ENCODE measurements at places on chromosomes 5 and 9.

- DNase-seq: no peak
Measured at GRCh38 chr5:32421075-32421474, 23.5 kb downstream of the ZFR start.

DNA sequence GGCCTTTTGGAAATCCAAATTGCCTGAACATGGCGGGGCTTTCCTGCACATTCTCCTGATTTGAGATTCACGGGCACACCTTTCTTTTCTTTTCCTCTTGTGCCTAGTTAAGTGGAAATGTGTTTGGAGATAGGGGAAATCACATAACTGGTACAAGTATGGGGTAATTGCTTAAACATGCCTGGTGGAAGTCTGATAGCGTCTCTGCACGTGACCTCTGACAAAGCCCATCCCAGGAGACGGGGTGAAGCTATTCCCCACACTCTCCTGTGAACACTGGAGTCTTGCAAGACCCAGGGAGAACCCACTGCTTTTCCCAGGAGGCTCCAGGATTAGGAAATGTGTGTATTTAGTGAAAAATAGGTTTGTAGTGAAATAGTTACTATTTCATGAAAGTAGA is 2.9 kb upstream of the REEP2 start:
- no peak for DNase-seq

- peak; percentile 1 for DNase-seq
Measured at GRCh38 chr5:133709209-133709725, 96.9 kb upstream of the FSTL4 start.

GRCh38 chr5:138951091-138951985 is 76.2 kb upstream of the LRRTM2 start:
- DNase-seq: no peak

DNA sequence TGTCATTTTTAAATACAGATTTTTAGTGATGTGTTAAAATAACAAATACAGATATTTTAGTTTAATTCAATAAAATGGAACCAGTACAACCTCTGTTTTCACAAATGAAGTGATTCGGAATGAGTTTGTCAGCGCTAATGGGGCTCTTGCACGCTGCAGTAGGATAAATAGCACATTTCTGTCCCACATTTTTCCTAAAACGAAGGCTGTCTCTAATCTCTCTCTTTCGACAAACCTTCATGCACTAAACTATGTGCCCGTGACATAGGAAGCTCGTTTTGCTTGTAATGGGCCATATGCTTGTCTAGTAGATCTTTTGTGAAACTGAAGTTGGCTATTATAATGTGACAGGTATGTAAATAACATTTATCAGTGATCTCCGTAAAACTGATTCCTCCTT is 100.5 kb downstream of the INIP start:
- no peak for DNase-seq

GRCh38 chr5:166377756-166378155 is 1913.7 kb upstream of the WWC1 start:
- DNase-seq: no peak

DNA sequence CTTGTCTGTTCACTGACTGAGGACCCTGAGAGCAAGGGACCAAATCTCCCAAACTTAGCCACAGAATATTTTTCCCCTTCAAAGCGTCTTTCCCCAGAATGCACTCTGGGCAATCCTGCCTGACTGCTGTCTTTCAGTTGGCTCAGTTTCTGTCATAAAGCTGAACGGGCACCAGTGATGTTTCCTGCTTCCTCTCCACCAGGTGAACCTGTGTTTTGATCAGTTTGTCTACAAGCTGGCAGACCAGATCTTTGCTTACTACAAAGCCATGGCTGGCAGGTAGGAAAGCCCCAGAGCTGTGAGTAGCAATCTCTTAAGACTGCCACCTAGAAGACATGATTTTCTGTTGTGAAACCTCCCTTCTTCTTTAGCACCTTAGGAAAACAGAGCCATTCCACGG is 61.8 kb downstream of the CYFIP2 start:
- DNase-seq: no peak

GRCh38 chr9:132301521-132301920 is 53.3 kb downstream of the SETX start:
- DNase-seq: peak; percentile 13

- DNase-seq: no peak
Measured at GRCh38 chr5:112586596-112587062, 151.1 kb upstream of the APC start.

- peak; percentile 38 for DNase-seq
Measured at GRCh38 chr5:134574521-134574920, 49.1 kb downstream of the JADE2 start.

DNA sequence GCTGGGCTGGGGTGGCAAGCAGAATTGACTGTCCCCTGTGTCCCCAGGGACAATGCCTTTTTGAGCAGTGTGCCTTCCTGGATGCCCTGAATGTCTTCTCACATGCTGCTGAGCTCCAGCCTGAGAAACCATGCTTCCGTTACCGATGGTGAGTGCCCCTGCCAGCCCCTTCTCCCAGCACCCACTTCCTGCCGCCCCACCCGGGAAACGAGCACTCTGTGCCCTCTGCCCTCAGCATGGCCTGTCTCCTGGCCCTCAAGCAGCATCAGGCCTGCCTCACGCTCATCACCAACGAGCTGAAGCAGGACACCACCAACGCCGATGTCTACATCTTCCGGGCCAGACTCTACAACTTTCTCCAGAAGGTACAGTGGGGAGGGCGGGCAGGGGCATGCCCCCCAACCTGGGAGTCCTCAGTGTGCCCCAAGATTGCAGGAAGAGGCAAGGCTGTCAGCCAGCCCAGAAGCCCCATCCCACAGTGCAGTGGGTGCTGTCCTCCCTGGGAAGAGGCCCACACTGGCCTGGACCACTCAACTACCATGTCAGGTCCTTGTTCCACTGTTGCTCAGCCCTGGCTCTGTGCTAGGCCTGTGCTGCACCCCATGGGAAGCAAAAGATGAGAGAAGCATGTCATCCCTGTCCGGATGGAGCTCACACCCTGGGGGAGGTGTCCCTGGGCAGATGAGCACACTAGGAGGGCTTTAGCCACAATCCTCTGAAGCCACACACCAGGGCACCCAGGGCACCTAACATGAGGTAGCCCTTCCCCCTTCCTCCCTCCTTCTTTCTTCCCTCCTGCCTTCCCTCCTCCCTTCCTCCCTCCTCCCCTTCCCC is 4.4 kb downstream of the TTC16 start:
- DNase-seq: no peak

DNA sequence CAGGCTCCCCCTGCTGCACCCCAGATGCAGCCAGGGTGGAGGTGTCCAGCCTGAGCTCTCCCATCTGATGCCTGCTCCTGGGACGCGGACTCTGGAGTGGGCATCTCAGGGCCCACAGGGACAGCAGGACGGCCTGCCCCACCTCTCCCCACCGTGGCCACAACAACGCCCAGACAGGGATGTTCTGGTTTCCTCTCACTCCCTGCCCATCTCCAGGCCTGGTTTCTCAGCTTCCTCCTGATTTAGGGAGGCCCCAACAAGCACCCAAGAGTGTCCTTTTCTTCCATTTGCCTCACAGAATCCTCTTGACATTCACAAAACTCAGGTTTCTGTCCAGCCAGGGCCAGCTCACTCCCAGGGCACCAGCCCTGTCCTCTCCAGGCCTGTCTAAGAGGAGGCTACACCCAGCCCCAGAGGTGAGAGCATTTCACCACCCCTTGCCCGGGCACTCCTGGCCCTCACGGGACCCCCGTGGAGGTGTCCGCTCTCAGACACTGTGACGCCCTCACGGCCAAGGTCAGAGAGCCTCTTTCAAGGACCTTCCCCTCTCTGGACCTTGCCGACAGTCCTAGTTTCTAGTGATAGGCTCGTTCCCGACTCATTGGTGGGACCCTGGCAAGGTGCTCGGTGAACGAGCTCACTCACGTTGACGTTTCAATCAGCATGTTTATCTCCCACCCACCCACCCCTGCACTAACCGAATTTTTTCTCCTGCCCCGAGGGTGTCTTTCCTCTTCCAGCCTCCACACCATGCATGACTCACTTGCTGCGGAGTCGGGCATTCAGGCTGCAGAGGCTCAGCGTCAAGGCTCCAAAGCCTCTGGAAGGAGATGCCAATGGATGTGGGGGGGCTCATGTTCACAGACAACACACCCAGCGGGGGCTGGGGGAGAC is 62.0 kb upstream of the UNC5A start:
- DNase-seq: no peak

- DNase-seq: peak; percentile 93
Measured at GRCh38 chr9:137269231-137269772, 8.2 kb upstream of the TOR4A start.

DNA sequence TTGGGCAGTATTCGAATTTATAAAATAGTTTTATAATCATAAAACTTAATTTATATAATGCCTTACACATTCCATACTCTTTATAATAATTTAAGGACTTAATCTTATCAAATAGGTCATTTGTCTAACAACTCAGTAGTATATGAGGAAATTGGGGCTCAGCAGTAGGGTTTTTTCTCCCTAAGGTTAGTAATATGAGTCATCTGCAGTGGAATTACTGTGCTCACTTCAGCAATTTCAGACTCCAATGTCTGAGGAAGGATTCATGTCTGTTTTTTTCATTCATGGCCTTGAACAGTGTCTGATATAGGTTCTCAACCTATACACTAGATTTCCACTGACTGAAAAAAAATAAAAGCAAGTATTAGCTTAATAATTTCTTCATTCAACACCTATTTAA is 7.4 kb downstream of the DMRTA1 start:
- DNase-seq: no peak

GRCh38 chr5:142981886-142982820 is 212.0 kb downstream of the ARHGAP26 start:
- peak; percentile 65 for DNase-seq

All from fibroblast of villous mesenchyme (primary cell).